ENCODE measurements at places on chromosomes 3 and 15.
A peak's percentile ranks its signal among the peaks of the same experiment; 100 is the strongest.

DNA sequence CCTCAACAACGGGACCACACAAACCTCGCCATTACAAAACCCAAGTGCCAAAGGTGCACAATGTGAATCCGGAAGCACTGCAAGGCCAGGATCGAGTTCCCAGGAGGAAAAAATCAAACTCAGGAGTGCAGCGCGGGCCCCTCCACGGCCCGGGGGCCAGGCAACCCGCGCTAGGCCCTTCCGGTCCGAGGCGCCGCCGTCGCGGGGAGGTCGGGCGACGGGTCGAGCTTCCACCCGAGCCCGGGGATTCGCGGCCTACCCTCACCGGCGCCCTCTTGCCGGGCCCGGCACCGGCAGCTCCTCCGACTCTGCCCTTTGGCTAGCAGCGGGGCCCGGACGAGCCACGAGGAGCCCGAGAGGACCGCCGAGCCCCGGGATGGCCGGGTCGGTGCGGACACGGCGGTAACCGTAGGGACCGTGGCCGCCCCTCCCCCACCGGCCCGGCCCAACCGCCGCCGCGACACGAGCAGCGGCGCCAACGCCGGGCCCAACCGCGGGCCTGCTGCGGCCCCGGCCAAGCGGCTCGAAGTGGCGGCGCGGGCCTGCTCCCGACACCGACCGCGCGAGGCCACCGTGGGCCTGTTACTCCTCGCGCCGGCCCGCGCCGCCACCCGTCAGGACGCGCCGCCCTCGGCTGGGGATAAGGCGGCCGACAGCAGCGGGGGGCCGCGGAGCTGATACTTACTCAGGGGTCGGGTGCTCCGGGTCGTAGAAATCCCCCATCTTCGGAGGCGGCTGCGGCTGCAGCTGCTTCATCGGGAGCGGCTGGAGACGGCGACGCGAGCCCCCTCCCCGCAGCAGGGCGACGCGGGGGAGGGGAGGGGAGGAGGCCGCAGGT, 525 bp downstream of the SETD2 start:
- peak; percentile 52 for DNase-seq

- DNase-seq, result no peak
These were observed 261.4 kb downstream of the TJP1 start for GRCh38 chr15:29560896-29561295.

DNA sequence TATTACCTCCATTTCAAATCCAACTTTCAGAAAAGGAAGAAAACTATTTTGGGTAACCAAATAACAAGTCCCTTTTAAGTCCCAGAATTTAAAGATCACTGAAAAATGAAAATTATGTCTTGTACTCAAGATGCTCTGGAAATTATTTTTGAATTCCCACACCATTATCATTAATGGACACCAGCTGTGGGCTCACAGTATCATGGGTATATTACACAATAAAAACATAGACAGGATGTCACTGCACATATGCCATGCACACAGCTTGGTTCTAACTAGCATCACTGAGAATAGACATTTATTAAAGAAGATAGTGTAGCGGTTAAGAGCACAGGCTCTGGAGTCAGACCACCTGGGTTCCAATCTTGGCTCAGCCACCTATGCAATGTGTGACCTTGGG, 130.4 kb downstream of the FRMD5 start:
- DNase-seq, result no peak

GRCh38 chr3:40186508-40186907, 123.0 kb upstream of the EIF1B start:
- DNase-seq, result no peak

DNA sequence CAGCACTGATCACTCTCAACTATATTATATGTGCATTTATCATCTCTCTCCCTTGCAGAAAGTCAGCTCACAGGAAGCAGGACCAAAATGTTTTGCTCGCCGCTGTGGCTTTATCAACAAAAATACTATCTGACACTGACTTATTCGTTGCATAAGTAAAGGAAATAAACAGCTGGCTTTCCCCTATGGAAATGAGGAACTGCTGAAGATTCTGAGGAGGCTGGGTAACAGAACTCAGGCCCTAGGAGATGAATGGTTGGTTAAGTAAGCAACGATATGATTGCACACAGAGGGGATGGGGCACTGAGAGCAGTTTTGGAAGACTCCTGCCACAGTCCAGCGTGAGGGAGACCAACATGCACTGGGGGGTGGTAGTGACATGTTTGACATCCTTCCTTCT, 181.1 kb downstream of the STT3B start:
- DNase-seq, result no peak

DNA sequence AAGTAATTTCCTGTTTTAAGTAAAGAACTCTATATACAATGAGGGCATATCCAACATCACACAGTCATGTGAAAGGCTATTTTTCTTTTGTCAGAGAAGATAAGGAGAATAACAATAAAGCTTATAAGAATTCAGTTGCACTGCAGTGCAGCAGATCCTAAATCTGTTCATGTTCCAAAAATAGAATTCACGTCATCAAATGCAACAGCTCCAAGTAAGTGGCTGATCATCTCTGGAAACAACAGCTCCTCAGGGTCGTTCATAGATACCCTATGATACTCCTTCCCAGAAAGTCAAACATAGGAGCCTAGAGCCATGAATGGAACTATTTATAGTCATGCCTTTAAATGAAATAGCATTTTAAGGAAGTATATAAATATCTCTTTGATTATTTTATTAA, 100.2 kb downstream of the FMN1 start:
- peak; percentile 81 for DNase-seq

DNA sequence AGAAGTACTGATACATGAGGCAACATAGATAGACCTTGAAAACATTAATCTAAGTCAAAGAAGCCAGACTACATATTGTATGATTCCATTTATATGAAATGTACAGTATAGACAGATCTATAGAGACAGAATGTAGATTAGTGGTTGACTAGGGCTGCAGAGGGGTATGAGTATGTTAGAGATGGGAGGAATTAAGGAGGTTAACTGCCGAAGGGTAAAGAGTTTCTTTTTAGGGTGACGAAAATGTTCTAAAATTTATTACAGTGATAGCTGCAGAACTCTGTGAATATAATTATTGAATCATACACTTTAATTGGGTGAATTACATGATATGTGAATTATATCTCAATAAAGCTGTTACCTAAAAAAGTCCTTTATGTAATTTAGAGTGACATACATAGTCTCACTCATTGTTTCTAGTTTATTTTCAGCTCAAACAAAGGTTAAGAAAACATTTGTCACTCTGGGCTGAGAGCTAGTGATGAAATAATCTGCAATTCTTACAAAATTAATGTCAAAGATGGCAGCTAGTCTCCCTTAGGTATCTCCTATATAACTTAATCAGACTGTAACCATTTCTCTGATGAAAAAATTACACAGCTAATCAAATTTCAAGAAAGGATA, 61.4 kb downstream of the DENND4A start:
- no peak for DNase-seq

- DNase-seq, result no peak
These were observed 166.5 kb downstream of the NSMCE3 start for GRCh38 chr15:29102911-29103823.

DNA sequence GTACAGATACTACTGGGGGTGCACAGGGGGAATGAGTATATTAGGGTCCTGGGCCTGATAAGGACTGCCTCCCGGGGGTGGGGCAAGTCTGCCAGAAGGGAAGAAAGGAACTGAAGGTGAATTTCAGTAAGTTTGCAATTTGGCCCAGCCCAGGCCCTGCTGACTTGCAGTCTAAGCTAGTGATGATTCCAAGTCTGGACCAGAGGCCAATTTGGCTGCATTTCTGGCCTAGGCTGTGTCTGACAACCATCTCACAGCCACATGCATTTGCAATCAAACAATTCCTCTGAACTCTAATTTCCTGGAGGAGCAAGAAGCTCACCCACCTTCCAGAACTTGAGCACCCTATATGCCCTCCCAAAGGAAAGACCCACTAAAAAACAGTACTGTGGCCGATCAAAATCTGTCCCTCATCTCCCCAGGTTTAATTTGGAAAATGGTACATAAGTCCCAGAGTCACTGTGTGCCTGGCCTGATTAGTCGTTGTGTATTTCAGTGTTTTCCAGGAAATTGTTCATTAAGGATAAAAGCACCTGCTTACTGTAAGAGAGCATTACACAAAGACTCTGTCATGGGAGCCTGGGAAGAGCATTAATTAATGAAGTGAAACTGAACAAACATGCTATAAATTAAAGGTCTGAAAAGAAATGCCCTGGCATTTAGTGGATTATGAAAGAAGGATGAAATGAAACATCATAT, 114.5 kb downstream of the MEGF11 start:
- no peak for DNase-seq

Data from myocyte (in vitro differentiated cells).